ENCODE measurements at places on chromosomes 7 and 10.

DNA sequence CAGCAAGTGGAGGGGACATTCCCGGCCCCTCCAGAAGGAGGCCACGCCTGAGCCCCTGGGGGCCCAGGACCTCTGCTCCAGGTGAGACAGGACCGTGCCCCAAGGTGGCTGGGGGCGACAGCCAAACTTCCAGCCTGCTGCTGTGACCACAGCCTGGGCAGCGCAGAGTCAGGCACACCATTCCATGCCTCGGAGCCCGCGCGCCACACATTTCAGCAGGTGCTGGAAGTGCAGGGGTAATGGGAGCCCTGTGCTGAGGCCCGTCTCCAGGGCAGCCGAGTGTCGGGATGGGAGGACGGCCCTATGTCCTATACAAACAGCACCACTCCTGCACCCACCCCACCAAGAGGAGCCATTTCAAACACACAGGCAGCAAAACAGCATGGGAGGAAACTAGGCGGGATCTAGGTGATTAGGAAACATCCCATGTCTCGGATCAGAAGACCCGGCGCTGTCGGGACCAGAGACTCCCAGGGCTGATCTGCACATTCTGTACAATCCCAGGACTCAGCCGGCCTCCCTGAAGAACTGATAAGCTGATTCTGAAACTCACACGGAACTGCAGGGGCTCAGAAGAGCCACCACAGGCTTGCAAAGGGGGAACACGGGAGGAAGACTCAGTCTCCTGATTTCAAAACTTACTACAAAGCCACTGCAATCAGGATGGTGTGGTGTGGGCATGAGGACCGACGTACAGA is 272.3 kb downstream of the ELFN1 start:
- no peak for DNase-seq

DNA sequence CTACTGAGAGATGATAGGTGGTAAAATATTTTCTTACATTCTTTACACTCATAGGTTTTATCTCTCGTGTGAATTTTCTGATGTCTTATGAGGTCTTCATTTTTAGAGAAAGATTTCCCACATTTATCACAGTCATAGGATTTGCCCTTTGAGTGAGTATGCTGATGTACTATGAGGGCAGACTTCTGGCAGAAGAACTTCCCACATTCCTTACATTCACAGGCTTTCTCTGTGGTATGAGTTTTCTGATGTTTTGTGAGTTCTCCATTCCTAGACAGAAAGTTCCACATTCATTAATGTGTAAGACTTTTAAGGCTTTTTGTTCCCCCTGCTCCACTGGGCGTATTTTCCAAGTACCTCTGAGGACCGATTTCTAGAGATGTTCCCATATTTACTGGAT is 23.5 kb downstream of the ZNF25 start:
- DNase-seq, result no peak

DNA sequence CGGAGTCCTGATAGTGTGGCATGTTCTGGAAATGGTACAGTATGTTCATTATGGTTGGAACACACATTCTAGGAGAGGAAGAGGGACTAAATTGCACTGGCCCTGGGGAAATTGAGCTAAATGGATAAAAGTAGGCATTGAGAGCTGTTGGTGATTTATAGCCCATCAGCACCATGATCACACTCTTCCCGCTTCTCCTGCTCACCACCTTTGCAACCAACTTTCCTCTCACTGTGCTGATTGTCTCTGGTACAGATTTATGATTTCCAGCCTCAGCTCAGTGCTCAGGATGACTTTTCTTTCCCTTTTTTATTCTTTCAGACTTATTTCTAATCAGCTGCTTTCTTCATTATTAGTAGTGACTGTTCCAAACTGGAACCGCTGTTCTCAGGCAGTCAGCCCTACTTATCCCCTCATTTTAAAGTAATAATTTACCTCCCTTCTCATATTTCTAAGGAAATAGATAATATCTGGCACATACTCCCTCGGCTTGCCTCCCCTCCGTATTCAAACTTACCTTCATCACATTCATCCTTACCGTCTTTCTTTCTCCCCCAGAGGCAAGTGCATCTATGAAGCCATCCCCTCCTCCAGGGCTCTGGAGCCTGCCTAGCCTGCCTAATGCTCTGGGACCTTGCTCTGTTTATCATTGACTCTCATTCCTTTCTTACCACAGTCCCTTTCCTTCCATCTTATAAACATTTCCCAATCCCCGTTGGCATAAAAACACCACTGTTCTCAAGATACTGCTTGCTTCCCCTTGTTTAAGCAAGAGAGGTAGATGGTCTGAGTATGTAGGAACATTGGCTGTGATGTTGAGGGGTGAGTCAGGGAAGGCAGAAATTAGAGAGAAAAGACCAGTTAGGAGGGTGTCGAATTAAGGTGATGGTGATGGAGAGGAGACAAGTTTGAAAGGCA is 51.6 kb upstream of the RPA3 start:
- no peak for DNase-seq

- no peak for DNase-seq
These were observed 231.3 kb downstream of the LRMDA start for GRCh38 chr10:75662715-75663114.

GRCh38 chr7:148262721-148263229 is 327.8 kb upstream of the C7orf33 start:
- DNase-seq, result peak; percentile 50

DNA sequence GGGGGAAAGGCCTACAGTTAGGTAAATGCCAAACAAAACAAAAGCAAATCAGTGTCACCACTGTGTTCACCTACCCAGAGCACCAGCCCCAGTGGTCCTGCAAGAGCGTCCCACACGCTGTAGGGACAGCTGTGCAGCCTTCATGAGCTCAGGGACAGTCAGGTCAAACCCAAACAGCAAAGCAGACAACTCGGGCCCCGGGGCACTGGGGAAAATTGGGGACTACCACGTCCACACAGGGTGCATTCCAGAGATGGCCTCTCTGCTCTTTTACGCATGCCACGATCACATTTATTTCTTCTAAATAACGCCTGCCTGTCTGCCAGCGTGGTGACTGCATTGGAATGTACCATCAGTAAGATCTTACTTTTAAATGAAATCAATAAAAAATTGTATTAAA is 21.7 kb downstream of the EBF3 start:
- DNase-seq, result no peak

GRCh38 chr7:96707901-96708774 is 1.5 kb downstream of the SEM1 start:
- DNase-seq, result no peak

GRCh38 chr10:132396494-132397035 is 435 bp upstream of the PWWP2B start:
- no peak for DNase-seq

GRCh38 chr10:1454951-1455350 is 282.4 kb downstream of the ADARB2 start:
- DNase-seq, result no peak

DNA sequence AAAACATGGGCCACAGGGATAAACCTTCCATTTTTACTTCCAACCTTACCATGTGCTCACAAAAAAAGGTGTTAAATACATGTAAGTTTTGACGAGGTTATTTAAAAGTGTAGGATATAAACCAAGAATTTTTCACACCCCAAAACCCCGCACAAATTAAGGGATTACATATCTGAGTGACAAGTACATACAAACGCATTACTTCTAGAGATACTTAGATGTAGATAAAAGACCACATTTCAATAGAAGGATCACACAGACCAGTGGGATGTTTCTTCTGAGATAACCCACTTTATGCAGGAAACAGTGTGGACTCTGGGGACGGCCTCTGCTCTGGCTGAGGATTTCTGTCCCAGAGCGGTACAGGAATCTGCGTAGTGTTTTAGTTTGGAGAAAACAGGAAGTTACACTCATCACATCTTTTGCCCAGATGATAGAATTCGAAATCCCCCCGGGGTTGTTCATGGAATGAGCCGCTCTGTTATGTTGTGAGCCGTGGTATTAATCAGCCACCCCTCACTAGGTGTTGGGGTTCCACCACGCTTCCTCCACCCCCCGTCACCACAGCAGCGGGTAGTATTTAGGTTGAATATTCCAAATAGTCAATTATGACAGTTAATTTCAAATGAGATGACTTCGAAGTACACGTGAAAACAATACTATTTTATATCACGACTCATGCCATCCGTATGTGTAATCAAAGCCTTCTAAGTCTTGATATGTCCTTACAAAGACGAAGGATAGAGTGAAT is 1.3 kb upstream of the CUL1 start:
- no peak for DNase-seq

GRCh38 chr10:125089469-125089868 is 70.9 kb downstream of the CTBP2 start:
- no peak for DNase-seq

- DNase-seq, result peak; percentile 47
These were observed 35.8 kb downstream of the GPER1 start for GRCh38 chr7:1123715-1124114.

DNA sequence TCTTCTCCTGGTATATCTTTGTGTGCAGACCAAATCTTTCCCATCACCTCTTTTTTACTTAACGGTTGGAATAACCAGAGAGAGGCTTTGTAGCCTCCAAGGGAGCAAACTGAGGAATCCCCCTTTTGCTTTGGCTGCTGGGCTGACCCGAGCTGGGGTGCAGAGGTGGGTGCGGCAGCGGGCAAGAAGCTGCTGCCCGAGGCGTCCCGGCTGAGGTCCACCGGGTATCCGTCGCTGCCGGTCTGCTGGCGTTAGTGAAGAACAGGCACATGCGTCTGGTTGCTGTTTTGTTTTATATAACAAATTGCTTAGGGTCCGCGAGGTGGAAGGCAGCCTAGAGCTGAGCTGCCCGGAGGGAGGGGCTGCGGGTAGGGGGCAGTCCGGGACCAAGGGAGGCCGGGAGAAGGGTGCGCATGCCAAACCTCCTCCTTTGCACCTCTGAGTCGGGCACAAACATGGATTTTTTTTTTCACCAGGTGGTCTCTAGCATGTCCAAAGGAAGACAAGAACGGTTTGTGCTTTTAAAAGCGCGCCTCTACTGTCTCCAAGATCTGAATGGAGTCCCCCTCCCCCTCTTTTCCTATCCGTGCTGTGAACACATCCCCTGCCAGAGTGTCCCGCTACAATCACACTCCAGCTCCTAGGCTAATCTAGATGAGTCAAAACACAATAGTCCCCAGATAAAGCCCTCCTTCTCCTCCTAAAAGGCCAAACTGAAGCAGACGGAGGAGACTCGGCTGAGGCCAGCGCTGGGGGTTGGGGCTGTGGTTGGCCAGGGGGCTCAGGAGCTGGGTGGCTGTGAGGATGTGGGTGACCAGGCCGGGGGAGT is 6.8 kb upstream of the GATA3 start:
- DNase-seq, result no peak

DNA sequence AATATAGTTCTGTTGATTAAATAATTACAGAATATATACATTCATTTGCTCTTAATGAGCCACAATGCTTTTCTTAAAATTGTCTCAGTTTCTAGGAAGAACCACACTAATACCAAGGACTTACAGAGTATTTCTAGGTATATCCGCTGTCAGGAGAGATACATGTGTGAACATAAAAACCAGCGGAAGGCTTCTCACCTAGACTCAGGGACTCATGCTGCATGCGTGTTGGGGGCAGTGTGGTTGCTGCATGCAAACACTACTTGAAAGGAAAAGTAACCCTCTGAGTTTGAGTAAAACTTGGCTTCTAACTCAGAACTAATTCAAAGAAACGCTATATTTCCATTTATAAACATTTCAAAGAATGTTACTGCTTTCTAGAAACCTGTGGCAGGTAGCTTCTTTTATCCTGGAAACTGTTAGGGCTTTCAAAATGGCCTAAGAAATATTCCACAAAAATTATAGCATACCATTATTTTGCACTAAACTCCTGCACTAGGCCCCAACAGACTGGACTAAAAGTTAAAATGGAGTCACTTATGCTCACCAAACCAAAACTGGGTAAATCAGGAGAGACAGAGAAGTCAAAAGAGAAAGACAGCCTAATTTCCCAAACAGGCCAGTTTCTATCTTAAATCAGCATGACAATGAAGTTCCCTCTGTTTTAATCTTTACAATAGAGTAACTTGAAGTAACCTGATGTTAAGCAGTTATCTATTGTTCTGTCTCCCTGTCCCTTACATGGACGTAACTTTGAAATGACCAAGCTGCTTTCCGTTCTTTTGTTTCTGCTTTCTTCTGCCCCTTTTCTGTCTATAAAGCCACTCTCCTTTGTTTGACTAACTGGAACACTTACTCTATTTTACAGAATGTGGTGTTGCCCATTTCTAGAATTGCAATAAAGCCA is 95.2 kb upstream of the FAM133B start:
- no peak for DNase-seq

- DNase-seq, result peak; percentile 96
These were observed 373.5 kb downstream of the RPS24 start for GRCh38 chr10:78407009-78407711.

DNA sequence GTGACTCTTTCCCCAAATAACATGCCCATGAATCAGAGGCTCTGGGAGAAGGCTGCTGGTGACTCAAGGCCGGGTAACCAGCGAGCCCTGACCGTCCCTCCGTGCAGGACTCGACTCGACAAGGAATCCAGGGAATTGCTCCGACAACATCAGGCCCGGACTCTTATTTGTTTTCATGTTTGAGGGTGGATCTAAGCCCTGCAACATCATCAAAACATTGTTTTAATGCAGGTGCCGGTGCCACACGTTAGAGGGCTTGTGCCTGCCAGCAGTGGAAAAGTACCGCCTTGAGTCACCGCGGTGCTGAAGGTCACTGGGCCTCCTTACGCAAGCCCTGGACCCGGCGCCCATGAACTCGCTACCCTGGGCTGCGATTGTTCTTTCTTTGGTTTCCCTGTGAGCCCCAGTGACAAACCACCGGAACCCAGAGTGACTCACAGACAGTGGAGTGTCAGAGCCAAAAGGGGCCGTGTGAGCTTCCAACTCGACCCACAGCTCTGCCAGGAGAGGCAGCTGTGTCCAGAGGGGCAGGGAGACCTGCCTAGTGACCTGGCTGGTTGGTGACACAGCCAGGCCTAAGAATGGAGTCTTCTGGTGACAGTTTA is 139.4 kb upstream of the SHH start:
- DNase-seq, result no peak

DNA sequence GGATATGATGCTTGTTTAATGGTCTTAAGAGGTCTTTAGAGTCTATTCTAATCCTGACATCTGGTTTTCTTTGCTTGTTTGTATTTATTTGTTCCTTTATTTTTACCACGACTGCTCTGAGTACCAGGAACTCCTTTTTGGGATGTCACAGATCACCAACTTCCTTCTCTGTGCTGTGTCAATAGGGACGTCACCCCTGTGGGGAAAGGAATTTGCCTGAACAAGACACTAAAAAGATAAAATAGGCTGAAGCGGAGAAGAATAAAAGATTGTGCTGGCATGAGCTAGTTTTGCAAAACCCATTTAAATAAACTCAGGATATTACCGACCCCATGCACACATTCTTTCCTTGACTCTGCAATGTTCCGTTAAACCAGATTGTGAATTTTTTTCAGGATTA is 27.7 kb downstream of the MGMT start:
- no peak for DNase-seq

Measured in iPS DF 19.7 (cell line).